ENCODE measurements at places on chromosomes 1 and 21.

DNA sequence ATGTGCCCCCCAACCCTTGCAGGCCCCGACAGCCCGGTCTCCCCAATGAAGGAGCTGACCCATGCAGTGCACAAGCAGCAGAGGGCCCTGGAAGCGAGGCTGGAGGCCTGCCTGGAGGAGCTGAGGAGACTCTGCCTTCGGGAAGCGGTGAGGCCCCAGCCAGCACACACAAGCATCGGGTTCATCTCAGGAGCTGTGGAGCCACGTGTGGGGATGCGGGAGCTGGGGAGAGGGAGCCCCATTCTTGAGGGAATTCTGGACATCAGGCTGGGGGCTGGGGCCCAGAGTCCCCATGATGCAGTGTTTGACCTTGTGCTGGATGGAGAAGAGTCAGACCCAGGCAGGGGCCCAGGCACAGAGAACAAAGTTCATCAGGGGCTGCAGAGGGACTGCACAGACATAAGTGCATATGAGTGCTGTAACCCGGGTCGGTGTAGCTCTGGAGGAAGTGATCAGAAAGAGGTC, 4.8 kb downstream of the INAVA start:
- DNase-seq: no peak

DNA sequence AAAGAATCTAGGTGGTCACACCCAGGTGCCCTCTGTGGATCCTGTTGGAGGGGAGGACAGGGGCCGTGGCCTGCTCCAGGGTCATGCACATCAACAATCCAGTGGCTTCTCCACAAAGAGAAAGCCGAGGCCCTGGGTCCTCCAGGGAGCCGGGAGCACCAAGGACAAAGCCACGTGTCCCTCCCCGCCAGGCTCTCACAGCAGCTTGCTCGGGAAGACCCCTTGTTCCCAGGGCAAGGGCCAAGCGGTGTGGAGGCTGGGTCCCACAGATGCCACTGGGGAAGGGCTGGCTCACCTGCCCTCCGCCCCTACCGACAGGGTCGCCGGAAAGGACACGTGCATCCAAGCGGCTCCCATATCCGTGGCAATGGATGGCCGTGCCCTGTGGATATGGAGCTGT, 192.9 kb upstream of the VAMP3 start:
- no peak for DNase-seq

GRCh38 chr1:2650967-2651645, 18.3 kb upstream of the MMEL1 start:
- no peak for DNase-seq

- no peak for DNase-seq
Observed at GRCh38 chr1:84078842-84079202, 65.2 kb upstream of the PRKACB start.

GRCh38 chr21:37383086-37383485, 16.5 kb downstream of the DYRK1A start:
- no peak for DNase-seq

GRCh38 chr1:180358649-180359048, 128.6 kb downstream of the LHX4 start:
- DNase-seq: no peak

DNA sequence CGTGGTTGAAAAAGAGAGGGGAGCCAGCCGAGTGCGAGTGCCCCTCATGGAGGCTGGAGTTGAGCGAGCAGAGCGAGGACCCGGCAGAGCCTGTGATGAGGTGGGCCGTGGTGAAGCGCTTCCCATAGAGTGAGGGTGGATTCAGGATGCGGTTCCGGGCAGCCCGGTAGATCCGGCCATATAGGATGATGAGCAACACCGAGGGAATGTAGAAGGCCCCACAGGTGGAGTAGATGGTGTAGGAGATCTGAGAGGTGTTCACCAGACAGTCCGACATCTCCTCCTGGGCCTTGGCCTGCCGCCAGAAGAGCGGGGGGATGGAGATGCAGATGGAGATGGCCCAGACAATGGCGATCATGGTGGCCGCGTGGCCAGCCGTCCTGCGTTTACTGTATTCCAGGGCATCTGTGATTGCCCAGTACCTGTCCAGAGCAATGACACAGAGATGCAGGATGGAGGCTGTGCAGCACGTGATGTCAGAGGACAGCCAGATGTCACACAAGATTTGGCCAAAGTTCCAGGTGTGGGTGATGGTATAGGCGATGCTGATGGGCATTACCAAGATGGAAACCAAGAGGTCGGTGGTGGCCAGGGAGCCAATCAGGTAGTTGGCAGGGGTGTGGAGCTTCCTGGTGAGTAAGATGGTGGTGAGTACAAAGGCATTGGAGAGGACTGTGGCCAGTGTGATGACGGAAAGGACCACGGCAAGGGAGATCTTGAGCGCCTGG, 23.7 kb downstream of the HTR1D start:
- DNase-seq: no peak
